Activated gamma-delta T cell treated with anti-CD3 and anti-CD28 coated beads, Interleukin-2, amount 50 U/mL, for 16 hours (primary cell): ENCODE measurements at places on chromosomes 2 and 18.
A peak's percentile ranks its signal among the peaks of the same experiment; 100 is the strongest.

- DNase-seq, result peak; percentile 69
Observed at GRCh38 chr2:8678731-8679566, 2.9 kb upstream of the ID2 start.

DNA sequence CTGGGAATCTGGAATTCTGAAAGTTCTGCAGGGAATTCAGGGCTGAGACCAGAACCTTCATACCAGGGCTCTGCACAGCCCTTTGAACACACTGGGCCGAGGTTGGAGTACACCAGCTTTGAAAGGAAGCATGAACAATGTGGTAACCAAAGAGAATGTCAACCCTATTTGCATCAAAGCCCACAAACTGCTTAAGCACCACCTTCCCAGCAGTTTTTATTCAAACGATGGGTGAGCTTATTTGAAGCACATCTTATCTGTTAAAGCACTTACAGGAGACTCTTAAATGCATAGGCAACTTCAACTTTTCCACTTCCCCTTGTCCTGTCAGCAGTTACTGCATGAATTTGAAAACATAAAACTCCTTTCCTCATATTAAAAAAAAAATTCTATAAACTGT, 96.6 kb downstream of the TXNL1 start:
- no peak for DNase-seq

GRCh38 chr2:147177071-147177857, 667.6 kb upstream of the ACVR2A start:
- DNase-seq, result no peak

- no peak for DNase-seq
Observed at GRCh38 chr2:189409647-189410046, 31.6 kb upstream of the WDR75 start.

GRCh38 chr18:13437034-13437433, 218.5 kb downstream of the LDLRAD4 start:
- no peak for DNase-seq

DNA sequence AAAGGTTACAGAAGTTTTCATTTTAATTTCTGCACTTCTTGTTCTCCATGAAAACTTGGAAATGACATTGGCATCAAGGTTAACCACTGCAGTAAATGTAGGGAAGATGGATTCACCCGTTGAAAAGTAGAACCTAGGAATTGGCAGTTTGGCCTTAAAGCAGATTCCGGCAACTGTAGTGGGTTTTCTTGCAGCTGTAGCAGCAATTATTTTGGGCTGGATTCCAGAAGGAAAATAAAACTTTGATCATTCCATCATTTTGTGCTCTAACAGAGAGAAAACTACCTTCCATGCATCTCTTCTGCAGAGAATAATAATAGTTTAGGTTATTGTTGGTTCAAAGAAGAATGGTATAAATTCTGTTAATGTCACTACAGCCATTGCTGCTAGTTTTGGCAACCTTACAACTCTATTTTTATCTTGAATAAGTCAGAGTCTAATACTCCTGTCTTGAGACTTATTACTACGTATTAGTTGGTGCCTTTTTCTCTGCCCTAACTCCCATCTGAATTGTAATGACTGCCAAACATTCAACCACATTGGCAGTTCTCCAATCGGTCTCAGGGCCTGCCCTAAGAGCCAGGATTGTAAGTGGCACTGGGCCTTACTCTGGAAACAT, 178.1 kb upstream of the PIEZO2 start:
- no peak for DNase-seq

DNA sequence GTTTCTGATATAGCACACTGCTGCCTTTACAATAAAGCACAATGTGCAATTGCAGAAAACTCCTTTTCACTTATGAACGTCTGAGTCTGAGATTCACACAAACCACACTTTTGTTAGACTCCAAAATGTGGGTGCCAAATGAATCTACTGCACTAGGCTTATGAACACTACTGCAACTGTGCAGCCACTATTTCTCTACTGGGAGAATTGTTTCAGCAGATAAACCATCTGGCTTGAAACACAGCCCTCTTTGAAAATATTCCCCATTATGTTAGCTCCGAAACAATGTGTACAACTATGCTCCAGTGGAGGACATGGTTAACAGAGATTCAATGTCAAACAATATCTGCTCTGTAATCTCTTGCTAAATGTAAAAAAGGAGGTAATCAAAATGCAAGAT, 188.7 kb upstream of the ZEB2 start:
- DNase-seq, result no peak

- no peak for DNase-seq
Observed at GRCh38 chr2:204240961-204241360, 304.3 kb upstream of the PARD3B start.

GRCh38 chr18:11419338-11419737, 190.1 kb upstream of the SLC35G4 start:
- DNase-seq, result no peak

DNA sequence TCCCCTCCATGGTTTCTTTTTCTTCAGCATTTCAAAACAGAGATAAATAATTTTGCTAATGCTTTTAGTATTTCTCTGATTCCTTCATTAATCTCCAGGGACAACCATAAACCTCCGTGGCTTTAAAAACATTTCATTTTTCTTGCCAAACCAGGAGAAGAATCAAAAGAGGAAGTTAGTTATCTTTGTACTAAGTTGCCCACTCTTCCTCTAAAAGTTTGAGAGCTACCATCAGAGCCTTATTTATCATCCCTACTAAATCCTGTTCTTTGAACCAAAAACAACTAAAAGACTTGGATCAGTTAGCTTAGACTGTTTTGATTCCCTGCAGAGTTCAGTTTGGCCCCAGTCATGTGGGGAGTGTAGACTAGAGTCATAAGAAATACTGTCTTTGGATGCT, 208.4 kb downstream of the SETBP1 start:
- no peak for DNase-seq

GRCh38 chr18:77622009-77622692, 372.5 kb downstream of the GALR1 start:
- DNase-seq, result no peak

DNA sequence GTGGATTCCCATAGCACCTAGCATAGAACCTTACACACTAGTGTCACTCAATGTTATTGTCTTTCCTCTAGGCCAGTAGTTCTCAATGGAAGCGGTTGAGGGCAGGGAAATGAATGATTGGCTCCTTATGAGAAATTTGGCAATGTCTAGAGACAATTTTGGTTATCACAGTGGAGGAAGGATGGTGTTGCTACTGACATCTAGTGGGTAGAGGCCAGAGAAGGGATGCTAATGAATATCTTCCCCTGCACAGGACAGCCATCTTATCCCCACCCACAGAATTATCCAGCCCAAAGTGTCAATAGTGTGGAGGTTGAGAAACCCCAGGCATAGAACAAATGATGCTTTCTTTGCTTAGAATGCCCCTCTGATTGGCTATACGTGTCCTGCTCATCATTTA, 15.8 kb downstream of the C18orf63 start:
- DNase-seq, result no peak

GRCh38 chr2:54787755-54788366, 64.4 kb downstream of the EML6 start:
- DNase-seq, result no peak

- no peak for DNase-seq
Observed at GRCh38 chr18:9974279-9974915, 60.6 kb downstream of the VAPA start.

- DNase-seq, result no peak
Observed at GRCh38 chr18:25360301-25360899, 8.4 kb upstream of the ZNF521 start.

GRCh38 chr18:73352546-73352945, 484.8 kb upstream of the NETO1 start:
- no peak for DNase-seq

DNA sequence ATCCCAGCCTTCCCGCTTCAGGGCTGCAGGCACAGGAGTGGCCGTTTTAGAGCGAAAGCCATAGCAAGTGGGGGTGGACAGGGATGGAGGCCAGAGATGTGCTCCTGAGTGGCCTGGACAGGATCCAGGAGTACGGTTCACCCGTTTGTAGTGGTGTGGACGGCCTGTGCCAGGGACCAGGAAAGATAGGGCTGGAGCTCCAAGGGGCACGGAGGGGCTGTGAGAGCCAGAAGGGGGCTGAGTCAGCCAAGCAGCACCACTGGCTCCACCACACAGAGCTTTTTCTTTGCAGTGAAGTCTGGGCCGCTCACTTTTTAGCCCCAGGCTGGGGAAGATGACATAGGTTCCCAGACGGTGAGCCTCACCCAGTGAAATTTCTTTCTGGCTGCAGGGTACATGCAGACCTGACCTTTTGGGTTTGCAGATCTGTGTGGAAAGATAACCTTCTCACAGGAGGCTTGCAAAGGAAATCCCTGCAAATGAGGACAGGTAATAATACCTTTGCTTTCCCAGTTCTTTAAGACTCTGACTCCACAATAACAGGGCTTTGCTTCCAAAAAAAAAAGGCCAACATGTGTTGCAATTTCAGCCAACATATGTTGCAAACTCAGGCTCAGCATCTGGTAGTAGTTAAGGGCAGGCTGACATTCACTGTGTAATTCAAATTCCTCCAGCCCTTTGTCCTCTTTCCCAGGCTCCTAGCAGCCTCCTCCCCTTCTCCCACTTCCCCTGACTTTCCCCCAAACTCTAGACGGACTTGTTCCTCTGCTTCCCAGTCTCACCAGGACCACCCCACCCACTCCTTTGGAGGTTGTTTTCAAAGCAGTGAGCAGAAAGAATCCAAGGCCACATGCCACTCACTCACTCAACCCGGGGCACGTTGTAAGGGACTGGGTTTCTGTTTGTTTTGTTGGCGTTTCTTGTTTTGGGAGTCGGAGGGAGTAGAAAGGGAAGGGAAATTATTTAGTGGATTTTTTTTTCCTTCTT, 20.3 kb upstream of the LAPTM4A start:
- DNase-seq, result no peak

DNA sequence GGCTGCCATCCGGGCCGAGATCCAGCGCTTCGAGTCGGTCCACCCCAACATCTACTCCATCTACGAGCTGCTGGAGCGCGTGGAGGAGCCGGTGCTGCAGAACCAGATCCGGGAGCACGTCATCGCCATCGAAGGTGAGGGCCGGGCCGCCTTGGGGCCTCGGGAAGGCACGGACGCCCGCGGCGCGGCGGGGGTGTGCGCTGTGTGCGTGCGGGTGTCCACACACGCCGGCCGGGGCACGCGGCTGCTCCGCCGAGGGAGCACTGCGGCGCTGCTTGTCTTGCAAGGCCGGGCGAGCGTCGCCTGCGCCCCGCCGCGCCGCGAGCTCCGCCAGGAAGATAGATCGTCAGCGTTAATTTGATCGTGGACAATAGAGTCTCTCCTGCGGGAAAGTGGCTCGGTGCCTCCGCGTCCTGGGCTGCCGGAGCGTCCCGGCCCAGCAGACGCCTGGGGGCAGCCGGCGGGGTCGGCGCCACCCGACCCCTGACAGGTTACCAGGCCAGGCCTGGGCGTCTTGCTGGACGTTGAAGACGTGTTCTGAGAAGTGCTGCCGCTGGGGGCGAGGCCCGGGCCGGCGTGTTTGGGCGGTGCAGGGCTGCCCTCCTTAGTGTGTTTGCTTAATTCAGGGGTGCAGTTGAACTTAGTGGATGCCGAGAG, 1.0 kb downstream of the AGAP1 start:
- DNase-seq, result no peak

DNA sequence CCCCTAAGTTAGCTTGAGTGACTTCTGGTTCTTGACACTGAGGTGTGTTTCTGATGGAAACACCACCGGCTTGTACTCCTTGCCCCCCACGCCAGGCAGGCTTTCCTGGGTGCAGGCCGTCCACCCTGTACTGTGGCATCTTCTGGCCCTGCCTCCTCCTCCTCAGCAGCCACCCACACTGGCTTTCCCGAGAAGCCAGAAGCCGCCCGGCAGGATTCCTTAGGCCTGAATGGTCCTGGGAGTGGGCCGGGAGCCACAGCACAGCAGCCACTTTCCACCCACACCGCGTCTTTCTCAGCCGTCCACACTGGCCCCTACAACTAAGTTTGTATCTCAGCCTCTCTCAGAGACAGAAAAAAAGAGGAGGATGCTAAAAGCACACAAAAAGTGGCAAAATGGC, 2.1 kb upstream of the HSBP1L1 start:
- no peak for DNase-seq

DNA sequence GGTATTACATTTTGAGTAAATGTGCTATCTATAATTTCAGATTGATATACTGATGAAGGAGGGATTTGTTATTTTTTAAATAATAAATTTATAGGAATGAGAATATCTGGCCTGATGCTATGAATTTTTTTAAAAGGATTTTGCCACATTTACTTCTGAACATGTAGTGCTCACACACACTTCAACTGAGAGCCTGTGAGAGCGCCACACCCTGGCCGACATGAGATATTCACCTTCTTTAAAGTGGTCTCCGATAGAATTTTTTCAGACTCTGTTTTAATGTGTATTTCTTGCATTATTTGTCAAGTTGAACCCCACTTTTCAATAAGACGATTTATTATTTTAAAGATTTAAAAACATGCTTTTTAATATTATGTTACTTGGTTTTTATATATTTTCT, 813.3 kb downstream of the DCC start:
- no peak for DNase-seq

- DNase-seq, result no peak
Observed at GRCh38 chr2:180625006-180625844, 355.2 kb upstream of the UBE2E3 start.

DNA sequence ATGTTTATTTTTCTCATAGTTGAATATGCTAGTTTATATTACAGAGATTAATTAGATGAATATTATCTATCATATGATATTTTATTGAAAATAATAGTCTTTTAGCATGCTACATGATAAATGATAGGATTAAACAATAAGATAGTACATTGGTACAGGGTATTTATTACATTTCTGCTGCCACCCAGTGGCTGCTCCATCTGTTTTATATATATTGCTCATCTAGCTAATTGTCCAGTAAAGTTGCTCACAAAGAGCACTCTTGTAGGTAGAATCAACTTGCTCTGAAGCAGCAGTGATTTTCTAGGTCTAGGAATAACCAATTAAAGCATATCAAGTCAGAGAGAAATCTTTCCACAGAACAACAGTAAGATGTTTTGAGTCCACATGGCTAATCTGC, 183.3 kb downstream of the ASXL3 start:
- no peak for DNase-seq

- DNase-seq, result no peak
Observed at GRCh38 chr2:134932864-134933526, 14.4 kb downstream of the CCNT2 start.

GRCh38 chr2:209525834-209526281, 102.0 kb downstream of the MAP2 start:
- no peak for DNase-seq

DNA sequence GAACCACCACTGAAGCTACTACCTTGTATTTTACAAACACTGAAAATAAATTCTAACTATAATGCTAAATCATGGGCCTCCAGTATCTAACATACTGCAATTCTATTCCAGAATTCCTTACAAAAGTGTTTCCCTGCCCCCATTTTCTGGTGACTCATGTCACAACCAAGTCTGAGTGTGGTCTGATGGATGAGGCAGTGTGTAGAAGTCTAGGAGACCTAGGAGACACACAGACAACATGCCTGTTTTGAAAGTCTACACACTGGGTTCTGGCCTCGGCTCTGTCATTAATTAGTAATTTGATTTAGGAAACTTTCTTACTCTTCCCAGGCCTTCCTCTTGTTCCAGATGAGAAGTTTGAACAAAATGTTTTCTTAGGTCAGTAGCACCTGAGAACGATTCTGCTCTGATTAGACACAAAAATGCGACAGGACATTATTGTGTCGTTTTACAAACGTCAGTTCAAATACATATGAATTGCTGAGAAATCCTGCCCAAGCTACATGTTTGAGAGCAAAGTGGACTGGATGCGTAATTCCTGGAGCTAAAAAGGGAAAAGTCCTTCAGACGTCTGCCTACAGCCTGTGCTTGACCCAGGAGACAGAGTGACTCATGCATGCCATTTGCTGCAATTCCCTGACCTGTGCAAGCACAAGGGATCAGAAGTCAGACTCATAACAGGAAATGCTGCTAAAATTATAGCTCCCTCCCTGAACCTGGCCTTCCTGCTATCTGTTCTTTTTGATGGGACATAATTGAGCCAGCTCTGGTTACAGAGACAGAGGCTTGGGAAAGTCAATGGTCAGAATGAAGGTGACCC, 494.4 kb downstream of the SOX11 start:
- DNase-seq, result no peak
